ENCODE measurements at places on chromosomes 4 and X.
A peak's percentile ranks its signal among the peaks of the same experiment; 100 is the strongest.

GRCh38 chr4:174538123-174538875, 16.0 kb upstream of the HPGD start:
- DNase-seq, result peak; percentile 12

GRCh38 chrX:151155234-151155633, 21.1 kb upstream of the GPR50 start:
- DNase-seq, result no peak

DNA sequence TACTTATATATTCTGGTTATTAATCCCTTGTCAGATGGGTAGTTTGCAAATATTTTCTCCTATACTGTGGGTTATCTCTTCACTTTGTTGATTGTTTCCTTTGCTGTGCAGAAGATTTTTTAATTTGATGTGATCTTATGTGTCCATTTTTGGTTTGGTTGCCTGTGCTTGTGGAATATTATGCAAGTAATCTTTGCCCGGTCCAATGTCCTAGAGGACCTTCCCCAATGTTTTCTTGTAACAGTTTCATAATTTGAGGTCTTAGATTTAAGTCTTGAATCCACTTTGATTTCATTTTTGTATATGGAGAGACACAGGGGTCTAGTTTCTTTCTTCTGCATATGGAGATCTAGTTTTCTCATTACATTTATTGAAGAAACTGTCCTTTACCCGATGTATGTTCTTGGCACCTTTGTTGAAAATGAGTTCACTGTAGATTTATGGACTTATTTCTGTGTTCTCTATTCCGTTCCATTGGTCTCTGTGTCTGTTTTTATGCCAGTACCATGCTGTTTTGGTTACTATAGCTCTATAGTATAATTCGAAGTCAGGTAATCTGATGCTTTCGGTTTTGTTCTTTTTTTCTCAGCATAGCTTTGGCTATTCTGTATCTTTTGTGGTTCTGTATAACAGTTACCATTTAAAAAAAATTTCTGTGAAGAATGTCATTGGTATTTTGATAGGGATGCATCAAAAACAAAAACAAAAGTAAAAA, 34.7 kb downstream of the DIAPH2 start:
- no peak for DNase-seq

- DNase-seq, result peak; percentile 11
Observed at GRCh38 chr4:140049024-140049848, 104.7 kb downstream of the MAML3 start.

All from activated T-helper 1 cell treated with anti-CD3 and anti-CD28 coated beads, Interleukin-12 subunit alpha, Interleukin-12 subunit beta, Interleukin-2, Interleukin-4 antibody, amounts not matched to agents 30 ng/mL and 10 ng/mL and 1 ng/mL, durations not matched to agents 14 hours and 24 hours and 36 hours (primary cell).